Spinal cord (tissue), 10 donors: ENCODE measurements at places on chromosomes 12 and 14. TPM values are rescaled to one million over a fixed set of nuclear protein-coding genes. Genes with fewer than 3 reads are reported as not detected.

KRT84 gene
- not detected for total RNA-seq

MYH6 gene
- 0.11 TPM for total RNA-seq

PRIMA1 gene
- total RNA-seq, result 4.5 TPM

AGAP2 gene
- total RNA-seq, result 27.5 TPM

OTX2 gene
- total RNA-seq, result 35.0 TPM

CFAP251 gene
- 12.2 TPM for total RNA-seq

HECTD4 gene
- total RNA-seq, result 54.0 TPM

CKB gene
- 199 TPM for total RNA-seq

TOMM20L gene
- total RNA-seq, result not detected

CLEC7A gene
- total RNA-seq, result 9.9 TPM

LAG3 gene
- total RNA-seq, result 0.33 TPM

POMT2 gene
- 21.4 TPM for total RNA-seq

GYS2 gene
- not detected for total RNA-seq

KRT77 gene
- total RNA-seq, result 0.10 TPM

NEUROD4 gene
- 1.3 TPM for total RNA-seq

XPOT gene
- 60.1 TPM for total RNA-seq

CKAP4 gene
- total RNA-seq, result 49.1 TPM

OTOGL gene
- total RNA-seq, result 0.59 TPM

AMHR2 gene
- 0.50 TPM for total RNA-seq

EAPP gene
- total RNA-seq, result 67.2 TPM

CPNE6 gene
- 55.7 TPM for total RNA-seq
